ENCODE measurements at places on chromosomes 4 and X.
A peak's percentile ranks its signal among the peaks of the same experiment; 100 is the strongest.

DNA sequence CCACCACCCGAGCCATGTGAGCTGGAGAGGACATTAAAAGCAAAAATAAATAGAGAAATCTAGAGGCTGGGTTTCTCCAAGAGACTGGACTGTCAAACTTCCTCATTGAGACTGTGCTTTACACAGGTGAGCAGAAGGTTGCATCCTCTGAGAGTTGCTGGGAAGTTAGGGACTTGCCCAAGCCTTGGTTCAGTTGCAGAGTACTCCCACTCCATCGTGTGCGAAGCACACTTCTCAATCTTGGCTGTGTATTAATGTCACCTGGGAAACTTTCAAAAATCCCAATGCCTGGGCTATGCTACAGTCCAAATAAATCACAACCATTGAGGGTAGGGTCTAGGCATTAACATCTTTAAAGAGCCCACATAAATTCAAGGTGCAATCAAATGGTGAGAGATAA lies 89.2 kb downstream of the ZNF330 start:
- no peak for DNase-seq

DNA sequence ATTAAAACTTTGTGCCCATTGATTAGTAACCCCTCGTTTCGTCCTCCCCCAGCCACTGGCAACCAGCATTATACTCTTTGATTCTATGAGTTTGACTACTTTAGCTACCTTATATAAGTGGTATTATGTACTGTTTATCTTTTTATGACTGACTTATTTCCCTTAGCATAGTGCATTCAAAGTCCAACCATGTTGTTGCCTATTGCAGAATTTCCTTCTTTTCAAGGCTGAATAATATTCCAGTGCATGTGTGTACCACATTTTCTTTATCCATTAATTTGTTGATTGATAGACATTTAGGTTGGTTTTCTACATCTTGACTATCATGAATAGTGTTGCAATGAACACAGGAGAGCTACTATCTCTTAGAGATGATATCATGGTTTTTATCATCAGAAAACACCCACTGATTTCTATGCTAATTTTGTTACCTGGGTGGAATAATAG lies 3.2 kb downstream of the ALB start:
- DNase-seq: no peak

- no peak for DNase-seq
These were observed 66.2 kb downstream of the IRF2 start for GRCh38 chr4:184408021-184408683.

DNA sequence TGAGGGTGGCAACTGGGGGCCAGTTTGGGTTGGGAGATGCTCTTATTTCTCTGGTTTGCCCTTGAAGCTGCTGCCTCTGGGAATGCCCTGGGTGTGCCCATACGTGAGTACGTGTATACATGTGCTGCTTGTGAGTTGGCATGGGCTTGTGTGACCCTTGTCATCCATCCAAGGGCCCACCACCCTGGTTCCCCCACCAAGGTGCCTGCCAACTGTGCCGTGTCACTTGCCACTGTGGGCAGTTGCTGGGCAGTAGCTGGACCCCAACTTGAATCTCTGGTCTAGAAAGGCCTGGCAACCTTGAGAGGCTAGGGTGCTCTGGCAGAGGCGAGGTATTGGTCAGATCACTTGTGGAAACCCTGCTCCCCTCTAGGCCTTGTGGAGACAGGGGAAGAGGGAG lies 2.4 kb upstream of the HMGB3 start:
- DNase-seq: no peak

DNA sequence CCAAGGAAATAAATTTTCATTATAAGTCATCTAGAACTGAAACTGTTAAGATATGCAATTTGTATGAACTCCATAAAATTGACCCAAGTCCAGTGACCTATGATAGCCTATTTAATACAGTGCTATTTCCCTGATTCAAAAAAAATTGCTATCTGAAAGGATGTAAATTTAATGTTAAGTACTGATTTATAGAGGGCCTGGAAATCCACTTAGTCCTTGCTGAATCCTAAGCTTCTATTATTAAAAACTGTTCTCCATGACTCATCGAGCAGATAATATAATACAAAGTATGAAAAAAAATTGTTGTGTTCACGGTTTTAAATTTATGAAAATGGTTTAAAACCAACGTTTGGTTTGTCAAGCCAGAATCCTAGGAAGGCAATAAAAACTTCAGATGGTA lies 704.8 kb upstream of the AADAT start:
- DNase-seq: no peak

- DNase-seq: no peak
These were observed 572.0 kb downstream of the ADGRL3 start for GRCh38 chr4:61772126-61772525.

- peak; percentile 35 for DNase-seq
These were observed 2078.4 kb upstream of the TENM3 start for GRCh38 chr4:180164799-180165198.

DNA sequence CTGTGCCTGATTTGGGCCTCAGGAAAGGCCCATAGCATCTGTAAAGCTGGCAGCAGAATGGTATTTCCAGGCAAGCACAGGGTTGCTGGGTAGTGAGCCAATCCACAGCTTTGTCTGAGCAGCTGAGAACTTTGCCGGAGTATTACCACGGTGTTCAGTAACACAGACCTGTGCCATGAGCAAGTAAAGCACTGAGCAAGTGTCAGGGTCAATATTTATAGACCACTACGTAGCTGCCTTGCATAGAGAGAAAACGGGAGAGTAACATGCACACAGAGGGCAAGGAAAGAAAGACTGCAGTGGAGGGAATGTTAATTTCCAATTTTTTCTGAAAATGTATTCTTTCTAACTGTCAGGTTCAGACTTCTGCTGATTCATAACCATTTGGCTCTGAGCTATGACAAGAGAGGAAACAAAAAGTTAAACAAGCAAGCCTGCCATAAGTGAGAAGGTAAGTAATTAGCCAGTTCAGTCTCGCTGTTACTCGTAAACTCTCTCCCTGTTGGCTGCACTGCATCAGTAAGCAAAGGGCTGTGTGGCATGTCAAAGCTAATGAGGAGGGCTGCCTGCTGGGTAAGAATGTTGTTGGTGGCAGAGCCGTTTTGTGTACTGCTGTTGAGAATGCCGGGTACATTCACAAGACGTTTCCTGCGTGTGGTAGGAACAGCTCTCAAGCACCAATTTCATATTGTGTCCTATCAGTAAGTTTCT lies 238.1 kb downstream of the BMPR1B start:
- peak; percentile 54 for DNase-seq

DNA sequence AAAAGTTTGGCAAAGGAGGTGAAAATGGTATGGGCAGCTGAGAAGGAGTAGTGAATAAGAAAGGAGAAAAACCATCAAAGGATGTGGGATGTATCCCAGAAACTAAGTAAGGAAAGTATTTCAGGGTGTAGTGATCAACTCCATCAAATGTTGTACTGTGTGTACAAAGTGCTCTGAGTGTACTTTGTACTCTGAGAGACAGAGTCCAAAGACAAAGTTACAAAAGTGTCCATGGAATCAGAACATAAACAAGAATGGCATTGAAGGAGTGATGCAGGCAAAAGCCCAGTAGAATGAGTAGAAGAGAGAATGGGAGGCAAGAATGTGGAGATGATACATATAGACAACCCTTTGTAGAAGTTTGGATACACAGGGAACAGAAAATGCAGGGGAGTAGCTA lies 12.3 kb upstream of the PGRMC1 start:
- no peak for DNase-seq

DNA sequence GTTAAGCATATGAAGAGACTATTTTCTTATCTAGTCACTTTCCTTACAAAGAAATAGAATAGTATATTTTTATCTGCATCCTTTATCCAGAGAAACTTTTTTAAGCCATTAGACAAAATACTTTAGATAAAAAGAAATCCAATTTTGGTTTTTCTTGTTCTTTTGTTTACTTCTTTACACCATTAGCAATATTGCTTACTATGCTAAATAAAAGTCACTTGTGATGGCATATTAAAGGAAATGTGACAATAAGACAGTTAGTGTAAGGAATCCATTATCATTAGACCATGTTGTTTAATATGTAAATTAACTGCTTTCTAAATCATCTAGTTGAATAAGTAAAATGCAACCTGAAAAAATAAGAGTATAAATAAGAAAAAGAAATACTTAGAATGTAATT lies 2582.7 kb downstream of the ARAP2 start:
- DNase-seq: no peak

DNA sequence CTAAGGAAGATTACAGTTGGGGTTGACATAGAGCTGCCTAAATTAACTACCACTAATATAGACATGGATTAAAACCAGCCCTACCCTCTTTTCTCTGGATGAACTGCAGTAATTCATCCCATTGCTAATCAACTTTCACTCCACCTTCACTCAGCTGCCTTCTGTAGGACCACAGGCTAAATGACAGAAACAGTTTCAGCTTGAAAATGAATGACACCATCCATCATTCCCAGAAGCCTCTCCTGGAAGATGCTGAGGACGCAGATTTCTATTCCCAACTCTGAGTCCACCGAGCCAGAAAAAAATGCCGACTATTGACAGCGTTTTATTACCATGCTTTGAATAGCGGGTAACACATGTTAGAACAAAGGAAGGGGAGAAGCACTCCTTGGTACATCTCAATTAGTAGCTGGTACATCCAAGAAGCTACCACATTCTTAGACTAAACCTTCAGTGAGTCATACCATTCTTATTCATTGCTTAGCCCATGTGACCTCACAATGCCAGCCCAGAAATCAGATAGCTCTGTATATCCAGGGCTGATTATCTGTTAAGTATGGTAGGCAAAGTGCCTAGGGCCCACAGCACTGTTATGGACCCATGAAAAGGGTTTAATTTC lies 25.3 kb downstream of the DCX start:
- no peak for DNase-seq

Measured in left renal pelvis (tissue), 4 donors.